Foreskin keratinocyte (primary cell): ENCODE measurements at places on chromosomes 4 and X.

DNA sequence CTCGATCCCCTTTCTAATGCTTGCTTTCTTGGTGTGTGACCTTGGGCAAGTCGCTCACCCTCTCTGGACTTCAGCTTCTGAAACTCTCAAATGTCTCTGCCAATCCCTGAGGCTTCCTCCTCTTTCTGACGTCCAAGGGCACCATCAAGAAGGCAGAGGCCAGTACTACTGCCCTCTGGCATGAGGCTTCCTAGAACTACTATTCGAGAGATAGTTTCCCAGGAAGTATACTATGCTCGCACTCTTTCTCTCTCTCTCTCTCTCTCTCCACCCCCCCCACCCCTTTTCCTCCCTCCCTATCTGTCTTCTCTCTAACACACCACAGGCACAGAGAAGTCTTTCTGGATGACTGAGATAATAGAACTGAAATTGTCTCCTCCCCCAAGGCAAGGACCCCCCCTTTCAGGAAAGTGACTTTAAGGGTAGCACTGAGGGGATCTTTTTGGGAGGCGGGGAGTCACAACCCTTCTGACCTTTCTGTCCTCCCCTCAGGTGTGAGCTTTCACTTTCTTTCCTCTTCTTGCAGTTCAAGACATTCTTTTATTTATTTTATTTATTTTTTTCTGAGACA, 20.0 kb upstream of the BCOR start:
- DNase-seq, result no peak

DNA sequence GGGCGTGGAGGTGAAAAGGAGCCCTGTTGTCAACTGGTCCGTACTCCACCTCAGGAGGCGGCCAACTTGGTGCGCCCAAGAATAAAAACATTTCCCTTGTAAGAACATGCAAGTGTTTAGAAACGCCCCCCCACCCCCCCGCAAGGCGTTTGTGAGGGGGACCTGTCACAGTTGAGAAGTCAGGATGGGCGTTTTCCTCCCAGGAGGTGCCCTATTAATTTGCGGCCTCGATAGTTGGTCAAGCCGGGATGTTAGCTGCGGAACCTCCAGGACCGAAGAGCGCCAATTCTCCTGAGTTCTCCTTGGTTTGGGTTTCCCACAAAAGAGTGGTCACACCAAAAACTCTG, 651 bp upstream of the SAP30 start:
- no peak for DNase-seq

- no peak for DNase-seq
Observed at GRCh38 chr4:7815562-7815961, 124.1 kb downstream of the AFAP1 start.

DNA sequence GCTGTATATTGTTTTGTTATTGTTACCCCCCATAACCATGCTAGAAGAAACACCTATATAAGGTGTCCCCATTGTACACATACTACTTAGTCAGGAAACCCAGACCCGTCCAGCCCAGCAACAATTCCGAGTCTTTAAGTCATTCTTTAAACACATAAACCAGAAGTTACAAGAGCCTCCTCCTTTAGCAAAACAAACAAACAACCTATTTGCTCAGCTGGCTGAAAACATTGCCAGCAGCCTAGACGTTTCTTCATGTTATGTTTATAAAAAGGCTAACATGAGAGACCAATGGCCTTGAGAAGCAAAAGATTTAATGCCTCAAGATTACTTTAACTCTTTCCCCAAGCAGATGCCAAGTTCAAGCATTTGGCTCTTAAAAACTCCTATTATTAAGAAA, 1.4 kb downstream of the ACOX3 start:
- no peak for DNase-seq

GRCh38 chrX:68506649-68507048, 7.8 kb downstream of the YIPF6 start:
- no peak for DNase-seq

DNA sequence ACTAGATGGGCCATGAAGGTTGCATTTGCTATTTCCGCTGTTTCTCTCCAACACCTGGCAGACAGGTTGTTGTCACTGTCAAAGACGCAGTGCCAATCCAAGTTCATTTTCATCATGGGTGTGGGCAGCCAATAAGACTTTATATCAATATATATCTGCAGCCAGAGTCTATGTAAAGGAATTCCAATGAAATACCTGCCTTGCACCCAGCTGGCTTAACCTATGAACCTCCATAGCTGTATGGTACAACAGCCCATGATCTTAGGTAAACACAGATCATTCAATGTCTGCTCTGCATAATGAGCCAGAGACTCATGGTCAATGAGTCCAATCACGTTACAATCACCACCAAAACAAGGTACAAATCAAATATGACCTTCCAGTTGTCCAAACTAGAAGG, 37.7 kb upstream of the ADGRA3 start:
- DNase-seq, result no peak

- peak; percentile 49 for DNase-seq
Observed at GRCh38 chr4:66885501-66886165, 659.7 kb downstream of the CENPC start.

GRCh38 chr4:83484500-83485461, at the start of gene ABRAXAS1:
TSS of gene ABRAXAS1 (minus strand) at chr4:83485100. CDS start at chr4:83485072, 28 bp downstream.
- DNase-seq, result peak; percentile 89

DNA sequence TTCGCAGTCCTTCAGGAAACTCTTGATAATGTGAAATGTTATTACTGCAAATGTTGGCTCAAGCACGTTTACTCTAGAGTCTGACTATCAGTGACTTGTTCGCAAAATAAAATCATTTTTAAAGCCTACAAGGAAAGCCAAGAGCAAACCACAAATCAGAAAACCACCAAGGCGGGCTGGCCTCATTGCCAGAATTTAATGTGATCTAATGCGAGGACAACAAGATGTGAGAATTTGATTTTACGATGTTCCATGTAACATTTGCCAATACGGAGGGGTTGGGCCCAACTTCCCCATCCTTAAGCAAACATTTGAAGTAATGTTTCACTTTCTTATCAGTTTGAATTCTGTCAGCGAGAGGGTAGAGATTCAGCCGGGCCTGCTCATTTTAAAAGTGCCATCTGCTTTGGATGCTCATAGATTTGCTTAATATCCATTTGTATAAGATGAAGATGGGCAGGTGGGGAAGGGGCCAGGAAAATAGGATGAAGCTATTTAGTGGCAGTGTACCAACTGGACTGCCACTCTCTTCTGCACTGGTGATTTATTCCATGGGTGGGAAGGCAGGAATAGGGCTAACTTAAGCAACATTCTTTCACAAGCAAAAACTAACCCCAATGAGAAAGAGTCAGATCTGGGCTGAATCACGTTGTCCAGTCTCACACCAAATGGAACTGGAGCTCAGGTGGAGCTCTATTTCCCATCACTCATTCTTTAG, 225.3 kb downstream of the ANAPC10 start:
- DNase-seq, result no peak

- DNase-seq, result peak; percentile 66
Observed at GRCh38 chrX:11967986-11968869, 170.0 kb upstream of the FRMPD4 start.

- no peak for DNase-seq
Observed at GRCh38 chrX:154696676-154697045, 43.3 kb upstream of the CTAG2 start.

GRCh38 chrX:3124031-3124430, 82.8 kb downstream of the ARSF start:
- no peak for DNase-seq

- DNase-seq, result no peak
Observed at GRCh38 chr4:78426972-78427371, 124.6 kb upstream of the ANXA3 start.

DNA sequence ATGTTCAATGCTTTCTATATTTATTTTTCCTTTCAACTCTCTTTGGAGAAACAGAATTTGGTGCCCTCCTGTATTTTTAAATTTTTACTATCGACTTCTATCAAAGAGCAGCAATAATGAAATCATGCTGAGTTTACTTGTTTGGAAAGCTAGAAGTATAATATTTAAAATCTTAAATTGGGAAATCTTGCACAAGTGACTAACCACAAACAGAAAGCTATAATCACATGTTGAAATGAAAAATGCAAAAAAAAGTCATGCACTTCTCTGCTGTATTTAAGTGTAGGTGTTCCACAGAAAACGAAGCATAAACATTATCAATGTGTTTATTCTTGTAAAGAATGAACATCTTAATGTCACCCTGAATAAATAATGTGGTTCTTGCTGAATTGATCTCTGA, 306.1 kb downstream of the PCDH18 start:
- DNase-seq, result no peak

DNA sequence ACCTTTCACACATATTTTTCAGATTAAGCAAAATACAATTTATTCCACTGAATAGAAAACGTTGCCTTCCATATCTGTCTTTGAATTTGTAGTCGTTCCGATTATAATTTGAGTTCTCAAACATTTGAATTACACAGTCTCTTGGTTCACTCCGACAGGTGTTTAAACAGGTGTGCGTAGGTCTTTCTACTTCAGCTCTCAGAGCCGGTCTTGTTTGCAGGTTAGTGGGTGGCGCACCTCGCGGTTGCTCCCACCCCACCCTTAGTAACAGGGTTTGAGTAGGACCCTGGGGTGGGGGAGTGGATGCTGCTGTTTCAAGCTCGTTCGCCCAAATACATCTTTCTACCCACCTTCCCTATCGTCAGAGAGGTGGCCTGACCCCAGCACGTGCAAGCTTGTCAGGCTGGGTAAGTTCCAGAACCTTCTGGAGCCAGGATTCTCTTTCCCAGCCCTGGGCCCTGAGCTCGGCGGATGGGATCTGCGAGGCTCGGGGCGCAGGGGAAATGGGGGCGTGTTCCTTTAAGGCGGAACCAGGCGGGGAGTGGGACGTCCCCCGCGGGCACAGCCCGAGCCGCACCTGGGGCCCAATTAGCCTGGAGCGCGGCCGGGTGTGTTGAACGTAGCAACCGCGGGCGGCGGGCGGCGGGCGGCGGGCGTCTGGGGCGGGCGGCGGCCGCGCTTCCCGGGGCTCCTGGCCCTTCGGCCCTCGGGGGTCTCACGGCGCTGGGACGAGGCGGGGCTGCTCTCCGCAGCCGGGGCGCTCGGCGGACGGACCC, at the start of gene FAM149A:
TSS of gene FAM149A (plus strand) at position 591 of the 776 bp plus-strand sequence.
- no peak for DNase-seq

- no peak for DNase-seq
Observed at GRCh38 chr4:72295966-72296557, 264.3 kb downstream of the NPFFR2 start.

- DNase-seq, result no peak
Observed at GRCh38 chr4:93960450-93960849, 131.9 kb downstream of the ATOH1 start.

DNA sequence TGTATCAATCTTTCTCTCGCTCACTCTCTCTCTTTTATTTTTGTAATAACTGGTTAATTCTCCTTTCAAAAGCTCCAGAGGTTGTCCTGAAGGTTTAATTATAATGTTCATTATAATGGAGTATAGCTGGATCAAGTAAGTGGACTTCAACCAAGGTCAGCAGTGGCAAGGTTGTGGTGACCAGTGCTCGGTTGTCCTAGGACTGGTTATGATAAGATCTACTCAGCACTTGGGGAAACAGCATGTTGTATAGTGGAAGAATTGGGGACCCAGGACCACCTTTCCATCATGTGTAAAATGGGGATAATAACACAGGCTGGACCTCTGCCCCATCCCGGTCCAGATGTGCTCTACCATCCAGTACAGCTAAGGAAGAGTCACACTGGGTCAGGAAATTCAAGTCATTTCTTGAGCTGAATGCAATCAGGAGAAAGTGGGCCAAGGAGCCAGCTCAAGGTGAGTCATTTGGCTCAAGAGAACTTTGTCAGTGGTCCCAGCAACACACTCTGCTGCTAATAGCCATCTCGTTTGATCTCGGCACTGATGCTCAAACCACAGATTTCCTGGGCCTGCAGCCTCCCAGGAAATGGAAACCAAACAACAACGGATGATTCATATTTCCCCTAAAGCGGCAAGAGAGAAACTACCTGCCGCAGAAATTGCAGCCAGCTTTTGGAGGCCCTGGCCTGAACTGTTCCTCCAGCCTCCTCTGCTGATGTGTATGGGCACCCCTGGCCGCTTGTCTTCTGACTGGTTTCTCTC, 123.6 kb upstream of the RBPJ start:
- peak; percentile 96 for DNase-seq

DNA sequence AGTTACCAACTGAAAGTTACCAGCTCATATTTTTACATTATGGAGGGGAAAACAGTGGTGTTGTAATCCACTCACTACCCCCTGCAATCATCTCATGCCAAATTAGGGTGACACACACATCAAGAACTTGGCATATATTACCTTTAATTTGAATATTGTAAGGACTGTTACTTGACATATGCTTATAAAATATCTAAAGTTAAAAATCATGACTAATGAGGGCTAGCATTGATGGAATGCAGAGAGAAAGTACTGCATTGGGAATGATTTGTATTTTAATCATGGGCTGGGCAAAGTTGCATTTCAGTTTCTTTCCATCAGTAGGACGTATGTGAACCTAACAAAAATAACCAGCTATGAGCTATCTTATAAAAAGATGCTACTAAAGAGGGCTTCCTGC, 517.5 kb upstream of the GRIA3 start:
- peak; percentile 3 for DNase-seq

DNA sequence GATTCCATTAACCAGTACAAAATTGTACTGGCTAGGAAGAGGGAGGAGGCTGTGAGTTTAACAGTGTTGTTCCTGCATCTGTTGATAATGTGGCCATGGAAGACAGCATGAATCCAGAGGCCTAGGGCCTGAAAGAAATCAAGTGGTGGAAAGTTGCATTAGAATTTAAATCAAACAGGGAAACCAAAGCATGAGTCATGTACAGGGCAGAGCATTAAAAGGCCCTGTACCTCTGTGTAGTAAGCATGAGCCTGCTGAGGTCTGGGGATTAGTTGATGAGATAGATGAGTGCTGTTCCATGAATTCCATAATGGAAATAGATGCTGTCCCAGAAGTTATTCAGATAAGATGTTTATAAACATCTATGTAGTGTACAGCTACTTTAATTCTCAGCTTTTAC, 58.3 kb downstream of the MID1IP1 start:
- DNase-seq, result no peak

- no peak for DNase-seq
Observed at GRCh38 chr4:182893047-182893446, 24.1 kb downstream of the DCTD start.

DNA sequence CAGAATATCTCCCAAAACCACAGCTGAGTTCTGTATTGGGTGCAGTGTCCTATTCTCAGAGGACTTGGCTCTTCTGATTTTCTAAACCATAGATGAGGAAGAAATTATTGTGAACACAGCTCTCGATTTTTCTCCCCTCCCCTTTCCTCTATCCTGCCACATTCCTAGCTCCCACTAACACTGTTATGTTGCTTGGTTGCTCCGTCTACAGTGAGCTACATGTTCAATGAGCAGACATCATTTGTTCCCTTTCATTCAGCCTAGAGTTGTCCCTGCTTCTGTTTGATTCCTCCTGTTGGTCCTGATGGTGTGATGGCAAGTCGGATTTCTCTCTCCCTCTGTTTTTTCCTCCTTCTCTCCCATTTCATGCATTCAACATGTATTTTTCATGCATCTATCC, 65.9 kb downstream of the DIPK2B start:
- no peak for DNase-seq

GRCh38 chr4:169956091-169956843, 69.9 kb downstream of the MFAP3L start:
- peak; percentile 90 for DNase-seq

- no peak for DNase-seq
Observed at GRCh38 chr4:38210396-38211114, 250.4 kb downstream of the PTTG2 start.

GRCh38 chr4:151475035-151475714, 66.2 kb downstream of the FHIP1A start:
- no peak for DNase-seq
